ENCODE measurements at places on chromosomes 3 and 15.

GRCh38 chr15:91911844-91912243 lies 58.3 kb downstream of the SLCO3A1 start:
- DNase-seq: no peak

DNA sequence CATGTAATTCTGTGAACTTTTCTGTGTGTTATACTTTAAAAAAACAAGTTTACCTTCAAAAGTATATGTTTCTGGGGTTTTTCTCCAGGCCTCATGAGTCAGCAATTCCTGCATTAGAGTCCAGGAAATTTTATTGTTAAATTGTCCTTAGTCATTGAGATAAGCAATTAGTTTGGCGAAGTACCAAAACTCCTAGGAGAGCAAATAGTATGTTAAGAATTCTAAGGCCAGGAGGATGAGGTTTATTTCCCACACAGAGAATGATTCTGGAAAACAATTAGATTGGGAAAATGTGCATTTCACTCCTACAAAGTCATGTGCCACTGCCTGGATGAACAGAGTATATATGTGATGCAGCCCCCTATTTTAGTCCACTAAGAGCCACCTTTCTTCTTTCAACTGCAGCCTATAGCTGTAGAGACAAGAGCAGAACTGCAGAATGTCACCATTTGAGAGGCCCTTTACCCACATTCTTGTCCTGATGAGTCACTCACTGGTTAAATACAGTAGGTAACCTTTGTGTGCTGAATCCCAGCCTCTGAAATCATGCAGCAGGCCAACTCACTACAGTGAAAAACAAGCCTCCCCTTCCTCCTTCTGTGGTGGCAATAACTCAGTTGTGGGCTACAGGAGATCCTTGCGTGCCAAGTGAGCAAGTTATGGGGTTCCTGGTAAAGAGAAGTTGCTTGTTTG lies 452.8 kb upstream of the THBS1 start:
- DNase-seq: no peak

DNA sequence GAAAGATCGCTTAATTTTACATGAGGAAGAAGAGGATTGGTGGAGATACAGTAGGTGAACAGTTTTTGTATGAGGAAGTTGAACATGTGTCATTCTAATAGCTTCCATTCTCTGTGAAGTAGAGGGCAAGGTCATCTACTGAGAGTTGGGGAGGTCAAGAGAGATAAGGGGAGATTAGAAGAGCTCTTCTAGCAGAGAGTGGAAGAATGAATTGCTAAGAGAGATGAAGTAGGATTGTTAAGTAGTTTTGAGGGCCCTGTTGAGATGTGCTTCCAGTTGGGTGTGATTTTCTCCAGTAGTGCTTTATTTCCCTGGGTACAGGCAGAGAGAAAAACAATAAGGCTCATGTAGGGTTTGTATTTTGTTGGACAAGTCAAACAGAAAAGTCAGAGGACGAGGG lies 5.2 kb downstream of the OPA1 start:
- no peak for DNase-seq

DNA sequence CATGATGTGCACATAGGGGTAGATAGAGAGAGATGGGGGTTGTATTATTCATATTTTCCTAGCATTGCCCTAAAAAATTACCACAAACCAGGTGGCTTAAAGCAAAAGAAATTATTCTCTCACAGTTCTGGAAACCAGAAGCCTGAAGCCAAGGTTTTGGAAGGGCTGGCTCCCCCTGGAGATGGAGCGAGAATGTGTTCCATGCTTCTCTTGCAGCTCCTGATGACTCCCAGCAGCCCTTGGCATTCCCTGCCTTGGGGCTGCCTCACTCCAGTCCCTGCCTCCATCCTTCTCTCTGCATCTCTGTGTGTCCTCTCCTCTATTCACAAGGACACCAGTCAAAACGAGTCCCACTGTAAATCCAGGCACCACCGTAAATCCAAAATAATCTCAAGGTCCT lies 91.5 kb upstream of the FAM174B start:
- DNase-seq: no peak

GRCh38 chr3:13549623-13550422 lies 898 bp downstream of the FBLN2 start:
- DNase-seq: no peak

DNA sequence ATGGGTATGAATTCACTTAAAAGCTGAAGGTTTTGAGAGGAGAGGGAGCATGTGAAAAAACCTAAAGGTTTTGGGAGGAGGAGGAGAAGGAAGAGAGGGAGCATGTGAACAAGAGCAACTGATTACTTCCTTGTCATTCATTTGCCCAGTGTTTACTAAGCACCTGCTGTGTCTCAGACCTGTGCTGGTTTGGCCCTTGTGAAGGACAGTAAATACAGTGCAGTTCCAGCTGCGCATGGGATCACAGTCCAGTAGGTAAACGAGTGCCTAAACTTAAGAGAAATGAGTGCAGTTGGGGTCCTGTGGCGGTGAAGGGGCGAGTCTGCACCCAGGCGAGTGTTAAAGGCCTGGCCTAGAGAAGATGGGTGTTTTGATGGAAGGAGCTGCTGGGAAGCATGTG lies 38.6 kb downstream of the IGF1R start:
- DNase-seq: no peak

GRCh38 chr3:171286580-171287249 lies 173.5 kb downstream of the TNIK start:
- DNase-seq: no peak

DNA sequence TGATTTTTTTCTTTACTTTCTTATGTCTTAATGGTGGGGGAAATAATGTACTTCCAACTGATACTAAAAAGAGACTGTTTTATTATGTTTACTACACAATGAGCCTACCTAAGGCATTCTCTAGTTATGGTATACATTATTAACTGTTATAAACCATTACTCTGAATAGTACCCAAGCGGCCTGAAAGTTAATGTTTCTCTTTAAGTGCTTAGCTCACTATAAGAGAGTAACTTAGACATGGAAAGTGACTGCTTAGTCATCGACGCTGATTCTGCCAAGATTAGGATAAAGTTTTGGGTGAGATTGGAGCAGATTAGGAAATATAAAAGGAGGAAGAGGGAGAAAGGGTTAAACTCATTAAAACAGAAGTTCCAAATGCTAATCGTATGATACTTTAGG lies 365.0 kb downstream of the NLGN1 start:
- DNase-seq: no peak

DNA sequence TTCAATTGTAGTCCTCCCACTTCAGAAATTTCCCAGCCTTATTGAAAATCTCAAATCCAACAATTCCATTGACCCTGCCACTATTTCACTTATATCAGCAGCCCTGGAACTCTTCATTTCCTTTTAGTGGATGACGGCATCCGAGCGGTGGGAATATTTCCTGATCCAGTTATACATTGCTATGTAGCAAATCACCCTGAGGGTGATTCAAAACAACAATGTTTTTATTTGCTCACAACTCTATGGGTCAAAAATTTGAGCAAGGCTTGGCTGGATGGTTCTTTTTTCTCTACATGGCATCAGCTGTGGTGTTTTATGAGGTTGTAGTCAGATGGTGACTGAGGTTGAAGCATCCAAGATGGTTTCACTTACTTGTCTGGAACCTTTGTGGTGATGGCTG lies 70.5 kb downstream of the CHST2 start:
- DNase-seq: no peak

- no peak for DNase-seq
Observed at GRCh38 chr3:31157893-31158620, 263.6 kb upstream of the GADL1 start.

GRCh38 chr3:72816862-72817355 lies 31.3 kb downstream of the SHQ1 start:
- no peak for DNase-seq

DNA sequence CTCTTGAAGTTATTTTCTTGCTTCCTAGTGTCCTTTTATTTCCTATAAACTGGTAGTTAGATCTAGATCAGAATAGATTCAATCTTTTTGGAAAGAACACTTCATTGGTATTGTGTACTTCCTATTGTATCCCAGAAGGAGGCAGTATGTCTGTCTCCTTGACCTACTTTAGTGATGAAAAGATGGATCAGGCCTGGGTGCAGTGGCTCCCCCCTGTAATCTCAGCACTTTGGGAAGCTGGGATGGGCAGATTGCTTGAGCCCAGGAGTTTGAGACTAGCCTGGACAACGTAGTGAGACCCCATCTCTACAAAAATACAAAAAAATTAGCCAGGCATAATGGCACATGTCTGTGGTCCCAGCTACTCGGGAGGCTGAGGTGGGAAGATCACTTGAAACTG lies 12.0 kb downstream of the BSN start:
- DNase-seq: no peak

DNA sequence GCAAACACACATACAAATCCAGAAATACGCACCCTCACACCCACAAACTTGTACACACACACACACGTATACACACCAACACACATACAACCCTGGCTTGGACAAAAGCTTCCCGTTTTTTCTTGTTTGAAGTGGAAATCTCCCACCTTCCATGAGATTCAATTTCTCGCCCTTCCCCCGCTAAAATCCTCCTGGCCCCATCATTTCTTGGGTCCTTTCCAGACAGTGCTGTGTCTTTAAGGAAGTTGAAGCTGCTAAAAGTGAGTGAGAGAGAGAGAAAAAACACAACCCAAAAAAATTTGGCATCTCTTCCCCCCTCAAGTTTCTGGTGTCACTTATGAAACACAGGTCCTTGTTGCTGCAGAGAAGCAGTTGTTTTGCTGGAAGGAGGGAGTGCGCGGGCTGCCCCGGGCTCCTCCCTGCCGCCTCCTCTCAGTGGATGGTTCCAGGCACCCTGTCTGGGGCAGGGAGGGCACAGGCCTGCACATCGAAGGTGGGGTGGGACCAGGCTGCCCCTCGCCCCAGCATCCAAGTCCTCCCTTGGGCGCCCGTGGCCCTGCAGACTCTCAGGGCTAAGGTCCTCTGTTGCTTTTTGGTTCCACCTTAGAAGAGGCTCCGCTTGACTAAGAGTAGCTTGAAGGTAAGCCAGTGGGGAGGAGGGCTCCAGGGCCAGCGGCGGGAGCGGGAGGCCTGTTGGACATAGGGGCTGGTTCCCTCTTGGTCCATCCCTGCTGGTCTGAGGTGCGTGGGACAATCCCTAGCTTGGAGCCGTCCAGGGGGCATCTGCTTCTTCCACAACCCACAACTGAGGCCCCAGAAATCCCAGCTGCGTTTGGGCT lies at the start of gene ISLR:
TSS of gene ISLR (plus strand) at position 331 of the 839 bp plus-strand sequence. CDS start 1,149 bp downstream, outside the sequence.
- DNase-seq: no peak

DNA sequence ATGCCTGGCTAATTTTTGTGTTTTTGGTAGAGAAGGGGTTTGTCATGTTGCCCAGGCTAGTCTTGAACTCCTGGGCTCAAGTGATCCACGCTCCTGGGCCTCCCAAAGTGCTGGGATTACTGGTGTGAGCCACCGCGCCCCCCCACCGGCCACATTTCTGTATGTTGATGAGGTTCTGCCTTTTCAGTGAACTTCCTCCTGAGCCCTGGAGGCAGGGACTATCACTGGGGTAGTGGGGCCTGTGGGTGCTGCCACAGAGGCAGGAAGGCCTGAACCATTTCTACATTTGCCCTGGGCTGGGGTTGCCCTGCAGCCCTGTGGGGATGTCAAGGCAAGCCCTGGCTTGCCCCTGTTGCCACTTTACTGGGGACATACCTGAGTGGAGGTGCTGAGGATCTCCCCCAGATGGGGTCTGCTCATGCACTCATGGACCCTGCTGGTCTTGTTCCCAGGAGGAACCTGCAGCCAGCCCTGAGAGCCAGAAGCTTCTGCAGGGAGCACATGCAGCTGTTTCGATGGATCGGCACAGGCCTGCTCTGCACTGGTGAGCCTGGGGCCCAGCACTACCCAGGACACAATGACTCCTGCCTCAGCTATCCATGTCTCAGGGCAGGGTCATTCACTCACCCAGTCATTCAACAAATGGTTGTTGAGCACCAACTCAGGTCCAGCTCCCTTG lies 5.7 kb downstream of the SLC28A1 start:
- DNase-seq: no peak

GRCh38 chr15:31256378-31257265 lies 70.0 kb upstream of the KLF13 start:
- no peak for DNase-seq

GRCh38 chr3:128667641-128668040 lies 17.0 kb upstream of the RPN1 start:
- DNase-seq: no peak

- DNase-seq: no peak
Observed at GRCh38 chr15:99542828-99543227, 23.0 kb upstream of the MEF2A start.

- DNase-seq: no peak
Observed at GRCh38 chr15:91336687-91337086, 236.6 kb downstream of the SV2B start.

DNA sequence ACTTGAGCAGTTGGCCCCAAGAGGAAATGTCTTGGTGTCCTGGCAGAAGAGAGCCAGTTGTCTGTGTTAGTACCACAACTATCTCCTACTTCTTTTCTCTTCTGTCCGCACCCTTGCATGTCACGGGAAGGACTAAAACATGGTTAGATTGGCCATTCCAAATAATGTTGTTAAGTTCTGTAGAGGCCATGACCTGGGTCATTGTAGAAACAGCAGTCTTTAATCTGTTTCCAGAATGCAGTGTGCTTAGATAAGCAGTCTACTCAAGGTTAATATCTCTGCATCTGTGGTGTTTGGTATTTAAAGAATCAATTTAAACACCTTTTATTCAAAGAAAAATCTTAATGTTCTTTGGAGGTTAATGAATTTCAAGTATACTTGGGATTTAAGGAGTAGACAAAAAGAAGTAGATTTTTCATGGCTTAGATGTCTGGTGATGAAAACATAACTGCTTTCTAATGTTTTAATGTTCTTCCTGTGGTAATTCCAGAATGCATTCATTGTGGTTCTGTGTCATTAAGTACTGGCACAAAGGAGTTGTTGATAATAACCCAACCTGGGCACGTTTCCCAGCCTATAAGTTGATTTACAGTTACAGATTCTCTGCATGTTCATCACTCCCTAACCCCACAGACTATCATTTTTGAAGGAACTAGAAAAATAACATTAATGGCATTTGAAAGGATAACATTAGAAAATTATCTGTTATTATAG lies 58.9 kb downstream of the TMEM108 start:
- DNase-seq: no peak

- no peak for DNase-seq
Observed at GRCh38 chr3:67540198-67540894, 114.1 kb downstream of the SUCLG2 start.

DNA sequence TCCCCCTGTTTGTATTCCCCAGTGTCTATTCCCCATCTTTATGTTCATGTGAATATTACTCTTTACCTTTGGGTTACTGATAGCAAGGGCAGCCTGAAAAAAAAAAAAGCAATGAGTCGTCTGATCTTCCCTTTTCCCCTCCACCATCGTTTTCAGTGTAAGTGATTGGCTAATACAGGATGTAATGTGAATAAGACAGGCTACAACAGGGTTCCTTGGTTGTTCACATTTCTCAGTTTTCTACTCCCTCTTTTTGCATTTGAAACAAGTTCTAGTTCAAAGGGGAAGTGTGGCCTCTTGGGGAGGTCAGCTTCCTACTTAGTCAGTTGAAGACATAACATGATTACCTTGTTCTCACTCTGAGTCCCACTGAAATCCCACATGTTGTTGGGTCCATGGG lies 278.0 kb upstream of the TRIM42 start:
- no peak for DNase-seq

- peak; percentile 13 for DNase-seq
Observed at GRCh38 chr3:129184396-129184657, 631 bp upstream of the CNBP start.

- no peak for DNase-seq
Observed at GRCh38 chr3:64501298-64501906, 186.4 kb downstream of the ADAMTS9 start.

- DNase-seq: no peak
Observed at GRCh38 chr3:142645236-142645793, 49.1 kb downstream of the PLS1 start.

- DNase-seq: no peak
Observed at GRCh38 chr3:79339846-79340245, 428.0 kb downstream of the ROBO1 start.

Data from activated CD4-positive, alpha-beta T cell treated with anti-CD3 and anti-CD28 coated beads, Interleukin-2, amount 50 U/mL, for 4 hours (primary cell).